ENCODE measurements at places on chromosomes 11 and 22. TPM values are rescaled to one million over a fixed set of nuclear protein-coding genes. Genes with fewer than 3 reads are reported as not detected.

The NCF4 gene
- not detected for total RNA-seq

The YAP1 gene
- total RNA-seq = 158 TPM

The UPK3A gene
- total RNA-seq = not detected

The C11orf24 gene
- total RNA-seq = 53.1 TPM

The HORMAD2 gene
- total RNA-seq = not detected

The TOM1 gene
- total RNA-seq = 32.7 TPM

The SLC22A6 gene
- not detected for total RNA-seq

The CTNND1 gene
- 189 TPM for total RNA-seq

The DLG2 gene
- total RNA-seq = 4.2 TPM

- DNase-seq = no peak
Observed at GRCh38 chr22:39777716-39778454, 115.7 kb downstream of the ENTHD1 start.

DNA sequence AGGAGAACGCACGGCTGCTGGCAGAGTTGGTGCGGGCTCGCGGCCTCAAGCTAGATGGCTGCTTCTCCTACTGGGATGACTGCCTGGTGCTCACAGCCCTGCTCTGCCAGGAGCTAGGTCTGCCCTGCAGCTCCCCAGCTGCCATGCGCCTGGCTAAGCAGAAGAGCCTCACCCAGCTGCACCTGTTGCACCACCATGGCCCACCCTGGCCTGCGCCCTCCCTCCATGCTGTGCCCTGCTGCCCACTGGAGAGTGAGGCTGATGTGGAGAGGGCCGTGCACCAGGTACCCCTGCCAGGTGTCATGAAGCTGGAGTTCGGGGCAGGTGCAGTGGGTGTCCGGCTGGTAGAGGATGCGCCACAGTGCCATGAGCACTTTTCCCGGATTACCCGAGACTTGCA lies 4.8 kb upstream of the RPS6KB2 start:
- DNase-seq = no peak

GRCh38 chr11:17898782-17899181 lies 114.1 kb downstream of the SERGEF start:
- DNase-seq = no peak

GRCh38 chr11:12282676-12283075 lies 94.7 kb upstream of the PARVA start:
- DNase-seq = no peak

DNA sequence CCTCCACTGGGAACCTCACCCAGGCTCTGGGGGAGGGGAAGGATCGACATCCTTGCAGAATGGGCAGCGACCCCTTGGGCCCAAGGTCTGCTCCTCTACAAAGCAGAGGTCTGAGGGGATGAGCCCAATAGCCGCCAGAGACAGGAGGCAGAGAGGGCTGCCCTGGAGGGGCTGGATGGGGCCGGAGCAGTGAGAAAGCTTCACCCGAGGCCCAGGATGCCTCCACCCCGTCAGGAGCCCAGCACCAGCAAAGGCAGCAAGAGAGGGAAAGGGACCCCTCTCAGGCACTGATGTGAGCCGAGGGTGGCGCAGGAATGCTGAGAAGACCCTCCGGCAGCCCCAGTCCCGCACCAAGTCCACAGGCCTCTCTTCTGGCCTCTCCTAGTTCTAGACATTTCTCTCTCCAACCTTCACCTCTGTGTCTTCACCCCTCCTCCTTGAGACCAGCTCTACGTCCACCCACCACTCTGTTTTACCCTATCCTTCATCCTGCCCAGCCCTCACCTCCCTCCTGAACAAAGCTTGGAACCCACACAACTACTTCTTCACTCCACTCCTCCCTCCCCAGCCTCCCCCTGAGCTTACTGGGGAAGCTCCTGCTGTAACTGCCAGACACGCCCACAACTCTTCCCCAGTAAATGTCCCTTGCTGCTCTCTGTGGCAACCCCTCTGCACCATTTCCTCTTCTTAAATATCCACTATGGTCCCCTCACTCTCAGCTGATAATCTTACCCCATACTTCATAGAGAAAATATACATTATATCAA lies 131.9 kb downstream of the MPPED1 start:
- no peak for DNase-seq

DNA sequence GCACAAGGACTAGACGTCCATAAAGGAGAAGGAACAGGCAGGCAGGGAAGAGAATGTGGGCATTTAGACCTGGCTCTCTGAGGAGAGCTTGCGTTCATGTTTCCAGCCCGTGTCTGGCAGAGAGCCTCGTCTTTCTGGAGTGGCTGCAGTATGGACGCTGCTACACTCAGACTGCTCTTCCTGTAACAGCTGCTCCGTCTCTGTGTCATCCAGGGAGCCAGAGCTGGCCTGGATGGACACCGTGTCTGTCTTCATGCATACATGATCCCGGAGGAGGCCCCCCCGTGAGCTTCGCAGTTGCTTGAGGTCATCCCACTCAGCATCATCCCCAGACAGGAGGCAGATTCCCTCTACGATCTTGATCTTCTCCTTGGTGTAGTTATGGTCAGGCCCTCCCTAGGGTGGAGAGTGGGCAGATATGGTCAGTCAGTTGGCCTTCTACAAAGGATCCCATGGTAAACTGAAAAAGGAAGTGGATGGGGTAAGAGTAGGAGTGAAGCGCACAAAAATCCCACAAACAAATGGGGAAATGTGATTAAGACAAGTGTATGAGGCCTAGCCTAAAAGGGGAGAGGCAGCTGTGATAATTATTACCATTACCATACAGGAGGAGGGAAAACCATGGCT lies 13.0 kb upstream of the CKAP5 start:
- DNase-seq = no peak

DNA sequence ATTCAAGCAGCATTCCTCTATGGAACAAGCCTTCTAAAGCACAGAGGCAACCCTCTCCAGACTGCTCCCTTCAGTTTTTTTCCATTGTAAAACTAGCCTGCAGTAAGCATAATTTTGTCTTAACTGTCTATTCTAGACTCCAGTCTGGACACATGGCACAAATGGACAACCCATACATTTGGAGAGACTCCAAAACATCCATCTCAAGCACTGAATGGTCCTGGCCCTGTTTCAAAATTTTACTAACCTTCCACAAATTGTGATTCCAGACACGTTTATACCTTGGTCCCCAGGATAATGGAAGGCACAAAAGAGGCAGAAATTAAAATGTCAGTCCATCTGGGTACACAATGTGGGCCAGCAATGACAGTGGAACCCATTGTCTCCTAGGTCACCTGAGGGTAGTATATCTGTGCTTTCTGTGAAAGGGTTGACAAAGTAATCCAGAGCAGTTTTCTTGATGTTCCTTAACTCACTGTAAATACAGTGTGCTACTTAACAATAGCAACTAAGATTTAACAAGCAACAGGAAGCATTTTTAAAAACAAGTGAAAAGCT lies 16.2 kb upstream of the SESN3 start:
- DNase-seq = no peak

DNA sequence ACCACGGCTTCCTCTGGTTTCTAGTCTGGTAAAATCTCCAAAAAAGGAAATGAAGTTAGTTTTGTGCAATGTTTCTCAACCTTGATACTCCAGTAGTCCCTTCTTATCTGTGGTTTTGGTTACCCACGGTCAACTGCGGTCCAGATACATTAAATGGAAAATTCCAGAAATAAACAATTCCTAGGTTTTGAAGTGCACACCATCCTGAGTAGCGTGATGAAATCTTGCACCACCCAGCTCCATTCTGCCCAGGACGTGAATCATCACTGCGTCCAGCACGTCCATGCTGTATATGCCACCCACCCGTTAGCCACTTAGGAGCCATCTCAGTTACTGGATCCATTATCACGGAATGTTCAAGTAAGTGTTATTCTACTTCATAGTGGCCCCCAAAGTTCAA lies 117.0 kb downstream of the FBXO7 start:
- no peak for DNase-seq

GRCh38 chr11:48044577-48044976 lies 64.2 kb downstream of the PTPRJ start:
- DNase-seq = no peak

- no peak for DNase-seq
Observed at GRCh38 chr22:37310815-37311595, 28.7 kb downstream of the CYTH4 start.

GRCh38 chr11:70672991-70673653 lies 274.8 kb downstream of the CTTN start:
- no peak for DNase-seq

- DNase-seq = no peak
Observed at GRCh38 chr11:47099214-47099917, 77.3 kb downstream of the ARFGAP2 start.

DNA sequence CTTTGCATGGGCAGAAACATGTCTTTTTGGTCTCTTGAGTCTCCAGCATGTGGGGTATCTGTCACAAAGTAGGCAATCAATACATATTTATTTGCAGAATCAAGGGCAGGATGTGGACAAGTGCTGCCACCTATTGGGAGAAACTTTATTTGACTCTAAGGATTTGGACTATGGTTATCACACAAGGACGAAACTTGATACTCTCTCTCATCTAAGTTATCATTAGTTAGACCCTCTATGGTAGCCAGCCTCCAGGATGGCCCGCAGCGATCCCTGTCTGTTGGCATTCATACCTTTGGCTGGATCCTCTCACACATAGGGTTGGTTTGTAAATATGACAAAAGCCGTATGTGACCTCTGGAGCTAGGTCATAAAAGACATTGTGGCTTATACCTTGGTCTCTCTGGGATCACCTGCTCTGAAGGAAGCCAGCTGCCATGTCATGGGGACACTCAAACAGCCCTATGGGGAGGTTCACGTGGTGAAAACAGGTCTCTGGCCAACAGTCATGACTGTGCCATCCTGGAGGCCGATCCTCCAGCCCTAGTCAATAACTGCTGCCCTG lies 1.1 kb upstream of the FBXO7 start:
- no peak for DNase-seq

All from Panc1 (cell line).